ENCODE measurements at places on chromosomes 7 and 10. TPM values are rescaled to one million over a fixed set of nuclear protein-coding genes. Genes with fewer than 3 reads are reported as not detected.

DNA sequence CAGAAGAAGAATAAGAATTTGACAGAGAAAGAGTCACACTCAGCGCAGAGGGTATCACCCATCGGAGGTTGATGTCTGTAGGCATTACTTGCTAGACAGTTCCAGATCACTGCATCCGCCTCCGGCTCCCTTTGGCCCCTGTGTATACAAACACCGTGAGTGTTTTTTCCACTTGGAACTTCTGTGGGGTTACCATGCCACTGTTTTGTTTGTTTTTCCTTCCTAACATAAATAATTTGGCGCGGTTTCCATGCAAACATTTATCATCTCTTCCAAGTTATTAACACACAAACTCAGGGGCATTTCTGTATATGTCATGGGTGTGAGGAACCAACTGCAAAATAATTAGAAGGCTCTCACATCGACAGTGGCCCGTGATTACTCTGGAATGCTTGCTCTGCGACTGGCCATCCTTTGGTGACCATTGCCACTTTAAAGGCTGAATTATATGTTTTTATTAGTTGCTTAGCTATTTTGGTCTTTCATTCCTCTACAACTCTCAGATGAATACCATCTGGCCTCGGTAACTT lies 612.2 kb upstream of the MKI67 start:
- H3K4me1 ChIP-seq, result no peaks in the 10 kb centered on the region
- H3K27me3 ChIP-seq, result peaks cover 2% of the 10 kb centered on the region
- DNase-seq, result no peak
- no peak overlapping the region for H3K27ac ChIP-seq
- no peaks in the 10 kb centered on the region for H3K36me3 ChIP-seq
- no peak overlapping the region for H3K4me3 ChIP-seq

ZNF282 gene
- total RNA-seq, result 29.3 TPM

NT5C3A gene
- 34.2 TPM for total RNA-seq

FEZF1 gene
- not detected for total RNA-seq

DNA sequence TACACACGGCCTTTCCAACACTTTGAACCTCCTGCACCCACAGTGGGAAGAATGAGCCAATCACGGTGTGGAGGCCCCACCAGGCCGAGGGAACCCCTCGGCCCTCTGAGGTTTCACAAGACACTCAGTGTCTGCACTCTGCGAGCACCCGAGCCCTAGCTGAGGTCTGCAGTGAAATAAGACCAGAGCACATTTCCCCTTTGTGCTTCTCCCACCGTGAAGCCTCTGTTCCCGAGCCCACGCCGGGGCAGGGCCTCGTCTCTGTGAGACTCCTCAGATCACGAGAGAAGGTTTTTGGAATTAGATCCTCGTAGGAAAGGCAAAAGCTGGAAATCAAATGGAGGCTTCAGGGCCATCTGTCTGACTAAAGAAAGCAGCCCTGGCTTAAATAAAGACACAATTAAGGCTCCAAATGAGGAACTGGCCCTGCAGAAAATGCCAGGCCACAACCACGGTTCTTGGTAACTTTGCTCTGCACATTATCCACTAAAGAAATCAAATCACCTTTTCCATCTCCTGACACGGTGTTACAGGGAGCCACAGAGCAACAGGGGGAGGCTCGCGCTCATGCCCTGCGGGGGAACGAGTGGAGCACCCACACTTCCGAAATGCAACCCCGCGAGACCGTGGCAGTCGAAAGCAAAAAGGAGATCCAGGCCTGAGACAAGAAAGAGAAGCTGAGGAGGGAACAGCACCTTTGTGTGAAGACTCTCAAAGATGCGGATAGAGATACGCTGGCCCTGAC lies 43.7 kb downstream of the FAM53B start:
- H3K36me3 ChIP-seq, result peaks cover 26% of the 10 kb centered on the region
- H3K4me3 ChIP-seq, result no peak overlapping the region
- peaks cover 94% of the 10 kb centered on the region for H3K4me1 ChIP-seq
- H3K27me3 ChIP-seq, result no peaks in the 10 kb centered on the region
- DNase-seq, result no peak

- no peak overlapping the region for H3K4me3 ChIP-seq
- H3K27ac ChIP-seq, result no peak overlapping the region
Observed at GRCh38 chr7:30465046-30465810, 13.4 kb downstream of the NOD1 start.

DNA sequence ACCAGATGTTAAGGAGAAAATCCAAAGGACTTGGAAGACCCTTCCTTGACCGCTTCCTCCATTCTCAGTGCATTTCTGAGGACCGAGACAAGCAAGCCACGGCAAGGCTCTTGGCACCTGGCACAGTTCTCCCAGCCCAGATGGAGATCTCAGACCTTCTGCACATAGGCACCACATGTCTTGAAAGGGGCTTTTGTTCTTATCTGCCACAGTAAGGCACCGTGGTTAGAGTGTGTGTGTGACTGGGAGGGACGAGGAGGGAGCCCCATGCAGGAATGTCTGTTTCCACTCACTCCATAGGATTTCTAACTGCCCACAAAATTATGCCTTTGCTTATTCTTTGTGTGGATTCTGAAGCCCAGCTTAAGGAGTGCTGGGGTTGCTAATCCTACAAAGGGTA lies 10.3 kb upstream of the WDR86 start:
- peaks cover 2% of the 10 kb centered on the region for H3K36me3 ChIP-seq
- H3K4me3 ChIP-seq, result no peak overlapping the region
- H3K27me3 ChIP-seq, result peaks cover 2% of the 10 kb centered on the region
- DNase-seq, result no peak
- H3K4me1 ChIP-seq, result no peaks in the 10 kb centered on the region

DNA sequence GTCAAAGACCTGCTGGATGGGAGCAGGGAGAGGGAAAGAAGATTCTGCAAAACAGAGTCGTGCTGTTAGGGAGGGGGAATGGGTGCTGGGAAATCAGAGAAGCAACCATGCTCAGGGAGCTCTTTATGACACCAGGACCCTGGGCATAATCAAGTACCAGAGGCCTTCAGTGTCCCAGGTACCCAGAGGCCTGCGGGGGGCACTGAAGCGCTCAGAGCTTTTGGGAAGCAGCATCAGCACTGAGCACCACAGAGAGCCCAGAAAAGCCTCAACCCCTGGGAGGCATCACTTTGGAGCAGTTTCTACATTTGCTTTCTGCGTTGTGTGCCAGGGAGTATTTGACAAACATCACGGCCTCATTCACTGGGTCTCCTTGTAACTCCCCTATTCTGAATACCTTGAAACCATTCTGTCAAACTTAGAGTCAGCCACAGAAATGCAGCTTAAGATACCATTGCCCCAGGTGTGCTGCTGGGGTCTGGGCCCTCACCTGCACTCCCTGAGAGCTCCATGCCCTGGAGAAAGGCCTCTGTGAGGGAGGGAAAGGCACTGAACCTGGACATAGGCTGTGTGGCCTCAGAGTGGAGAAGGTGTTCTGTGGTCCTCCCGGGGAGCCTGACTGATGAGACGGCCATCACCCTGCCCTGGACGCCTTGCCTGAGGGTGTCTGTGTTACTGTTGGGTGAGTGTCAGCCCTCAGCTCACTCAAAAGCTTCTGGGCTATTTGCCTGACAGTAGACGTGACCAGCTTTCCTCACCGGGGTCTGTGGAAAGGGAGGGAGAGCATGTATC lies 37.1 kb downstream of the CXCL12 start:
- H3K4me1 ChIP-seq, result no peaks in the 10 kb centered on the region
- DNase-seq, result no peak
- no peaks in the 10 kb centered on the region for H3K36me3 ChIP-seq
- H3K27me3 ChIP-seq, result peaks cover 4% of the 10 kb centered on the region
- no peak overlapping the region for H3K27ac ChIP-seq

GRCh38 chr7:118711688-118712087 lies 487.2 kb downstream of the ANKRD7 start:
- H3K4me3 ChIP-seq, result no peak overlapping the region
- H3K4me1 ChIP-seq, result no peaks in the 10 kb centered on the region
- H3K36me3 ChIP-seq, result no peaks in the 10 kb centered on the region
- DNase-seq, result no peak

- H3K36me3 ChIP-seq, result no peaks in the 10 kb centered on the region
- H3K27me3 ChIP-seq, result no peaks in the 10 kb centered on the region
- no peak for DNase-seq
Observed at GRCh38 chr7:46209611-46210388, 288.7 kb upstream of the IGFBP3 start.

- H3K27me3 ChIP-seq, result no peaks in the 10 kb centered on the region
- no peak overlapping the region for H3K27ac ChIP-seq
- H3K36me3 ChIP-seq, result no peaks in the 10 kb centered on the region
- H3K4me3 ChIP-seq, result no peak overlapping the region
- no peaks in the 10 kb centered on the region for H3K4me1 ChIP-seq
Observed at GRCh38 chr10:126519992-126520391, 131.7 kb upstream of the ADAM12 start.

- no peak for DNase-seq
- no peak overlapping the region for H3K27ac ChIP-seq
- no peaks in the 10 kb centered on the region for H3K36me3 ChIP-seq
- no peaks in the 10 kb centered on the region for H3K27me3 ChIP-seq
- no peak overlapping the region for H3K4me3 ChIP-seq
- H3K4me1 ChIP-seq, result no peaks in the 10 kb centered on the region
Observed at GRCh38 chr10:126270111-126270510, 118.2 kb downstream of the ADAM12 start.

MINDY4 gene
- total RNA-seq, result 1.7 TPM

CYP26C1 gene
- total RNA-seq, result not detected

SLC29A4 gene
- total RNA-seq, result 2.5 TPM

SCART1 gene
- 2.9 TPM for total RNA-seq

PHKG1 gene
- total RNA-seq, result 3.0 TPM

- no peak for DNase-seq
- H3K4me3 ChIP-seq, result no peak overlapping the region
- no peaks in the 10 kb centered on the region for H3K4me1 ChIP-seq
- H3K27me3 ChIP-seq, result peaks cover 6% of the 10 kb centered on the region
Observed at GRCh38 chr10:15725603-15726002, 5.9 kb upstream of the ITGA8 start.

TBX20 gene
- not detected for total RNA-seq
